AG09309 (cell line): ENCODE measurements at places on chromosomes 11 and 22.

GRCh38 chr11:61609980-61610366, 29.1 kb upstream of the SYT7 start:
- DNase-seq = no peak

GRCh38 chr11:121422675-121423074, 29.4 kb upstream of the SORL1 start:
- DNase-seq = no peak

DNA sequence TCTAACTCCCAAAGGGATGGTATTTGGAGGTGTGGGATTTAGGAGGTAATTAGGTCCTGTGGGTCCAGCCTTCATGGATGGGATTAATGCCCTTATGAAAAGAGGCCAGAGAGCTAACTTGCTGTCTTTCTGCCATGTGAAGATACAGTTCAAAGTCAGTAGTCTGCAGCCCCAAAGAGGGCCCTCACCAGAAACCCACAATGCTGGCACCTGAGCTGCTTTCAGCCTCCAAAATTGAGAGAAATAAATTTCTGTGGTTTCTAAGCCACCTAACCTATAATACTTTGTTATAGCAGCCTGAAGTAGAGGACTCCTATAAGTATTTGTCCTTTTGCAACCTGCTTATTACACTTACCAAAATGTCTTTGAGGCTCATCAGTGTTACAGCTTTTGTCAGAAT, 16.2 kb downstream of the ATM start:
- DNase-seq = no peak

GRCh38 chr11:72226701-72227100, 2.1 kb downstream of the INPPL1 start:
- DNase-seq = no peak

DNA sequence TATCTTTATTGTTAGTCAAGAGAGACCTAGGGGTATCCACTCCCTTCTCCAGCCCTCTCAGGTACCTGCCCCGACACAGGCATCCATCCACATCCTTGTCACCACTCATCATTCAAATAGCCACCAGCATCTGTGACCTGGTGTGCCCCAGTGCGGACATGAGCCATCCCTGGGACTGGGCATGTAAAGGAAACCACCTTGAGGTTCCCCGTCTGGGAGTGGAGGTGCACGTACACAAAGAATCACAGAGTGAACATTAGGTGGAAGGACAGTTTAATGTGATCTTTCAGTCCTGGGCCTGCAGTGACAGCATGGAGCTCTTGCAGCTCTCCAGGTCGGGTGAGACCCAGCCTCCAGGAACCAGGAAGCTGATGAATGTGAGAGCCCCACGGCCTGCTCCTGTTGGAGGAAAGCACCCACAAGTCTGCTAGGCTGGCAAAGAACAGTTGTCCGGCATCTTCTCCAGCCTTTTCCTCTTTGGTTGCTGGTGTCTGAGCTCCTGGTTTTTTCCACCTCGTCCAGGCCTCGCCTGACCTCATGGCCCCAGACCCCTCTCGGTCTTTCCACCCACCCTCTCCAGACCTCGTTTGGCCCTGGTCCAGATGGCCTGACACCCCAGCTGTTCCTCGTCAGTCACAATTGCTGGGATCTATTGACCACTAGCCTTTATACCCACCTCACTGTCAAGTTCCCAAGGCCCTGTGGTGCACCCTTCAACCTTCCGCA, 16.5 kb downstream of the PSMD13 start:
- no peak for DNase-seq

DNA sequence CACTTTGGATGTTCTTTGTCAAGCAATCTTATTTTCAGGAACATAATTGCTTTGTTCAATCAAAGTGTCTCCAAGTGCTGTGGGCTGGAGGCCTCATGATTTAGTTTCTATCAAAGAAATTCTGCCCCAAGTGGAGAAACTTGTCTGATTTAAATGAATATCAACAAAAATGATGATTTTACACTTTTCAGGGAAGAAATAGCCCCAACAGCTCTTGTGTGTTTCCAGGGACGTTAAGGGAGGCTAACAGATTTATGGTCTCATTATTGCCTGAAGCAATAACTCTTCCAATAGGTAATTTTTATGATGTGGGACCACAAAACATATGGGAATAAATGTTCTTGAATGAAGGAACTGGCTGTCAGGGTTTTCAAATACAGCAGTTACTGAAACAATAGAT, 699.1 kb downstream of the FAM181B start:
- no peak for DNase-seq

DNA sequence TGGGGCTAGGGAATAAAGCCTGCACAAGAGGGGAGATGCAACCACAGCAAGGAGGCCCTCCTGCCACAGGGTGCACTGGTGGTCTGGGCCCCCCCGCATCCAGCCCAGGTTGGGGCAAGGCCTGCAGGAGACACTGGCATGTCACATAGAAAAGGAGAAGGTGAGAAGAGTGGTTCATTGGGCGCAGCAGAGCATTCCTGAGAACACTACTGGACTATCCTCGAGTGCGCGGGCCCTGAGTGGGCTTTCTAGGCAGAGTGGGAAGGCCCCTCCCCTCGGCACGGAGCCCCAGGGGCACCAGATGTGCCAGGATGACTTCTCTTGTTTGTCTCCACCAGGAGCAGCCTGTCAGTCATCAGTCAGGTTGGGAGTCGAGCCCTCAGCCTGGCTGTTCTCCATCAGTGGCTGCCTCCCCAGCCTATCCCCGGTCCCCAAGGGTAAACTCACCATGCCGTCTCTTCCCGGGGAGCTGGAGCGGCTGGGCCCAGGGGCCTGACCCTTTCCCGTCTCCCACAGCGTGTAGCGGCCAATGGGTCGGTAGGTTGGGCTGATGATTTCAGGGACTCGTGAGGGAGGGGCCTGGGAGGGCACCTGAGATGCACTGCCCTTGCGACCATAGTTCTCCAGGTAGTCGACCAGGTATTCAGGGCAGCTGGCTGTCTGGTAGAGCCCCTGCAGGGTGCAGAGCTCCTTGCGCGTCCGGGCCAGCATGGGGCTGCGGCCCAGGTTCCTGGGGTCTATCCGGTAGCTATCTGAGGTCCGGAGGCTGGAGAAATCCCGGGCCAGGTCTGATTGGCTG, 9.0 kb downstream of the USP2 start:
- DNase-seq = no peak

DNA sequence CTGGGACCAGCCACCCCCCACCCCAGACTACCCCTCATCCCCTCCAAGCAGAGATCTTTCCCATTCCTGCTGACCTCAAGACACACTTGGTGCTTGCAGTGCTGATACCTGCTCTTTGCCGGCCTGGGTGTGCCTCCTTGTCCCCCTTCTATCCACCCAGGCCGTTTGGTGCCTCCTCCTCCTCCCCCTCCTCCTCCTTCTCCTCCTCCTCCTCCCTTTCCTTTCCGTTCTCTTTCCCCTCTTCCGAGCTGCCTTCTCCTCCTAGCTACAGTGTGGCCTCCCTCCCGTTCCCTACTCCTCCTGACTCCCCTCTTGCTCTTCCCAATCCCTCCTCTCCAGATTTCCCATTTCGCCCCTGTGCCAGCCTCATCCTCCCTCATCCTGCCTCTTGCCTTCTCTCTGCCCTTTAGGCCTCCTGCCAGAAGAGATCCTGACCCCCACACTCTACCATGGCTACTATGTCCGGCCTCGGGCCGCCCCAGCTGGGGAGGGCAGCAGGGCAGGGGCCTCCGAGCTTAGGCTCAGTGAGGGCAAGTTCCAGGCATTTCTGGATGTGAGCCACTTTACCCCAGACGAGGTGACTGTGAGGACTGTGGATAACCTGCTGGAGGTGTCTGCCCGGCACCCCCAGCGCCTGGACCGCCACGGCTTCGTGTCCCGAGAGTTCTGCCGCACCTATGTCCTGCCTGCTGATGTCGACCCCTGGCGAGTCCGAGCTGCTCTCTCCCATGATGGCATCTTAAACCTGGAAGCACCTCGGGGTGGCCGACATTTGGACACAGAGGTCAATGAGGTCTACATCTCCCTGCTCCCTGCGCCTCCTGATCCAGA, 712 bp downstream of the HSPB2 start:
- DNase-seq = no peak

DNA sequence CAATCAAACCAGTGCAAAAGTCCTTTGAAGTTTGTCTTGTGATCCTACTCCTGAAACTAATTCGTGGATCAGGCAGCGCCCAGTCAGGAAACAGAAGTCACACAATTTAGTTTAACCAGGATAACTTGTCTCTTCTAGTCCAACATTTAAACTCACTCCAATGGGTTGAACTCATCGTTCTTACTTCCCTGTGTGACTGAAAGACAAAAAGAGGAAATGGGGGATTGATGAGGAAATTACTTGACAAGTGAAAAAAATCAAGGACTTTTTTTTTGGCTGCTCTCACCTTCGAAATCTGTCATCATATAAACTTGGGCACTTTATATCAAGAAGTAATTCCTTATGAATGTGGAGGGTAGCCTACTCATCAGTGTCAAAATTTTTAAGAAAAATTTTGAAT, 78.4 kb downstream of the HSD17B12 start:
- DNase-seq = no peak

DNA sequence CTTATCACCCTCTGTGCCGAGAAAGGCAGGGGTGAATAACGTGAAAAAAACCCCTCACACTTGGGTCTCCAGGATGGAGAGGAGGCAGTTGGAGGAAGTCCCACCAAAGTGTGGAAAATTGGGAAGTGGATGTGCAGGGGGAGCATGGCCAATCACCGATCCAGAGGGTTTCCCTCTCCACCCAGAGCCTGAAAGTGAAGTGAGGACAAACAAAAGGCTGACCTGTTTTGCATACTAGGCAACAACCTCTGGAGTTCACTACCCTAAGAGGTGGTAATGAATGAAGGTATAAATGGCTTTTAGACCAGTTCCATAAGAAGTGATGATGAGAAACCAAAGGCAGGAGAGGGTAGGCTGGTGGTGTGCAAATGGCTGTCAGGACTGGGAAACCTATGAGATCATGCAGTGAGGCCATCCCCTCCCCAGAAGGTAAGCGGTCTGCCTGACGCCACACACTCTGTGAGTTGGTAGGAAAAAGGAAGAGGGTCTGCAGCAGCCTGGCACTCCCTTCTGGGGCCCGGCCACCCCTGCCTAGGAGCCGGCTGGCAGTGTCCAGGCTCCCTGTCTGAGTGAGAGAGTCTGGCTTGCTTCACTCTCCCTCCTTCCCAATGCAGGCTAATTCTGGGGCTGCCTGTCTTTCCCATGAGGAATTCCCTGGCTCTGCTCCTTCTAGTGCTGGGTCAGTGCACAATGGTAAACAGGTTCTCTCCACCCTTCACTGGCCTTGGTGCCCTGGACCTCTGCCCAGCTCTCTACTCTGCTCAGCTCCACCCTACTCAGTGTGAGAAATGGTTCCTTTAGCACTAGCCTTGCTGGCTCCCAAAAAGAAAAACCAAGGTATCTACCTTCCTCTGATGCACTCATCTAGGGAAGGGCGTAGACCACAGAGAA, 15.6 kb downstream of the TBC1D10A start:
- DNase-seq = no peak

GRCh38 chr11:27468209-27468994, 4.2 kb downstream of the LGR4 start:
- DNase-seq = peak; percentile 68

DNA sequence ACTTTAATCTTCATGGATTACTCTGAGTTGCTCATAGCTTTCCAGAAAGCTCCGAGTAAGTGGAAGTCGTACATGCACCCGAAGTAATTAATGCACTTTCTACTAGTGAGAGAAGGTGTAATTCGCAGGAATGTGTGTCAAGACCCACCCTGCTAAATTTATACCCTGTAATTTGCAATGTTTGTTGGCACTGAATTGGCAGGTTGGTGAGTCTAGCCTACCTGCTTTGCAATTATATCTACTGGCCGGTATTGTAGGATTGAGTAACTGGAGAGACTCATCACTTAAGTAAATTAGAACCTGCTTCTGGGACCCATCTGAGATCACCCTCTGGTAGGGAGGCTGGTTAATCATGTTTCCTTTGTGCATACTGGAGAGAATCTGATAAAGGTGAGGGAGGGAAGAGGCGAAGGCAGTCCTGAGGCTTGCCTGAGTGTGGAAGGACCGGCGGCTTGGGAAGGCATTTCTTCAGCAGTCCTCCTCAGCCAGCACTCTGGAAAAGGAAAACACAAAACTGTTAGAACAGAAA, 63.3 kb downstream of the LDLRAD3 start:
- DNase-seq = no peak

GRCh38 chr22:23137905-23138561, 3.8 kb downstream of the RSPH14 start:
- DNase-seq = no peak

GRCh38 chr22:49530671-49531367, 296.9 kb downstream of the BRD1 start:
- DNase-seq = no peak

GRCh38 chr11:9347100-9347499, 32.7 kb upstream of the TMEM41B start:
- no peak for DNase-seq

- DNase-seq = no peak
These were observed 4.5 kb downstream of the KCNQ1OT1 start for GRCh38 chr11:2694995-2695939.

DNA sequence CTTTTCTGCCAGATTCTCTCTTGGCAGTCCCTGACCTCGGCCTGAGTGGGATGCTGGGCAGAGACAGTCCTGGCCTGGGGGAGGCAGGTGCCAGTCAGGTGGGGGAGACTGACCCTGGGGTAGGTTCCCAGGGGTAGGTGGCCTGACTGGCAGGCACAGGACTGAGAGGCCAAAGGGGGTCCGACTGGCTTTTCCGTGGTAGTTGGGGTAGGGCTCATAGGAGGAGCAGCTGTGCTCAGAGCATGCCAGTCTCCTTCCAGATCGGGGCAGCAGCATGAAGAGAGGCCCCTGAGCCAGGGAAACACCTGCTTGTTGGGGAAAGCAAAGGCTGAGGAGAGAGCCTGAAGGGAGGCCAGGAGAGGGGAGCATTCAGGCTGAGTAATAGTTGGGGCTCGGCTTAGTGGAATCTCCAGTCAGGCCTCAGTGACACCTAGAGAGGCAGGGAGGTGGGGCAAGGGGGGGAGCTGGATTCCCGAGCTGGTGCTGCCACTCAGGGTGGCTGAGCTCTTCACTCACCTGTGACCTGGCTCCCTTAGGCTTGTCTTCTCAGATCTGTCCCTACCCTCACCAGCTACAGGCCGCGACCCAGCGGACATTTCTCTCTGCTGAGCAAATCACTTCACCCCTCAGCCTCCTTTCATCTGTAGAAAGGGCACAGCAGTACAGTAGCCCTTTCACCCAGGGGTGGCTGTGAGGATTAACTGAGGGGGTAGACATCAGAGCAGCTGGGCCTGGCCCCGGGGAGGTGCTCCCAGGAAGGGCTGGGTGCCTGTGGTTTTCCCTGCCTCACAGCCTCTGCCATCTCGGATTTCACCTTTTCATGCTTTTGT, 26.2 kb downstream of the MCM5 start:
- no peak for DNase-seq

- DNase-seq = no peak
These were observed 344.3 kb downstream of the AASDHPPT start for GRCh38 chr11:106421676-106422292.

- no peak for DNase-seq
These were observed 6.3 kb upstream of the ABTB2 start for GRCh38 chr11:34364102-34364501.

- DNase-seq = no peak
These were observed at the start of gene MS4A15 for GRCh38 chr11:60756307-60757032. TSS of gene MS4A15 (plus strand) at chr11:60756867. CDS start at chr11:60763734, 6,867 bp downstream.
